NCI-H226 (cell line): ENCODE measurements at places on chromosomes 5 and 9.

DNA sequence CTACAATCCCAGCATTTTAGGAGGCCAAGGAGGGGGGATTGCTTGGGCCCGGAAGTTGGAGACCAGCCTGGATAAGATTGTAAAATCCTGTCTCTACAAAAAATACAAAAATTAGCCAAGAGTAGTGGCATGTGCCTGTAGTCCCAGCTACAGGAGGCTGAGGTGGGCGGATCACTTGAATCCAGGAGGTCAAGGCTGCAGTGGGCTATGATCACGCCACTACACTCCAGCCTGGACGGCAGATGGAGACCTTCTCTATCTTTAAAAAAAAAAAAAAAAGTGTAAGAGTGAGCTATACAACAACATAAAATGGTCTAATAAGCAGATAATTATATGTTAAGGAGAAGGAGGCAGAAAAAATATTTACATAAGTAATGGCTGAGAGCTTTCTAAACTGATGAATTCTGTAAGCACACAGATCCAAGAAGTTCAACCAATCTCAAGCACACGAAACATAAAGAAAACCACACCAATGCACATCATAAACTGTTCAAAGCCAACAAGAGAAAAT, 23.0 kb downstream of the CDC14B start:
- no peak for DNase-seq

DNA sequence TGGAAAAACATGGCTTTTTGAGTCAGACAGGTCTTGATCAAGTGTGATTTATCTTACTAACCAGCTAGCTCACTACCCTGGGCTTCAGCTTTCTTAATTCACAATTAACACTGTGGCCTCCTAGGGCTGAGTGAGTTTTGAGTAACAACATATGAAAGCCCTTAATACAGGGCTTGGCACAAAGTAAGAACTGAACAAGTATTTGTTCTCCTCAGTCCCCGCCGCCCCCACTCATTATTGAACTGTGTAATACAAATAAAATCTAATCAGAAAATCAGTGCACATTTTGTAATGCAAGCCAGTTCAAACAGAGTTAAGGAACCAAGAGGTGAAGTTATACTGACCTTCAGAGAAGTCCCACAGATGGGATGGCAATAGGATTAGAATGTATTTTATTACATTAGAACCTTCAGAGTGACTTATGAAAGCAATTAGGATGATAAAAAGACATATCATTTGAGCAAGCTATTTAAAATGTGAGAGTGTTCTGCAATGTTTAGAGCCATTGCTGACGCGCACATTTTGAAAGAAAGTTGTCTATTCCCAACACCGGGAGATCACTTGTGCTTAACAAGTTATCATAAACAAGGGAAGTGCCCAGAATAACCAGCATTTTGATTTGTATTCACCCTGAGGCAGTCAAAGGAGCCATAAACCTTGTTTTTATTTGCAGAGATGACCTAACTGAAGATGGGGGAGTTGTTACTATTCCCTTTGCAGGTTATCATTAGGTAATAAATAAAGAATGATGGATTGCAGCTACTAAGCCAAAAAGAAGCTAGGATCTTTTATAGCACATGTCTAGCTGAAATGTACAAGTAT, 19.4 kb downstream of the ADAMTS16 start:
- DNase-seq = peak; percentile 44

- no peak for DNase-seq
Observed at GRCh38 chr5:95985249-95985648, 23.6 kb upstream of the ELL2 start.

GRCh38 chr5:132221781-132222648, 5.6 kb downstream of the P4HA2 start:
- peak; percentile 24 for DNase-seq

- no peak for DNase-seq
Observed at GRCh38 chr5:107254214-107254901, 416.4 kb downstream of the EFNA5 start.

DNA sequence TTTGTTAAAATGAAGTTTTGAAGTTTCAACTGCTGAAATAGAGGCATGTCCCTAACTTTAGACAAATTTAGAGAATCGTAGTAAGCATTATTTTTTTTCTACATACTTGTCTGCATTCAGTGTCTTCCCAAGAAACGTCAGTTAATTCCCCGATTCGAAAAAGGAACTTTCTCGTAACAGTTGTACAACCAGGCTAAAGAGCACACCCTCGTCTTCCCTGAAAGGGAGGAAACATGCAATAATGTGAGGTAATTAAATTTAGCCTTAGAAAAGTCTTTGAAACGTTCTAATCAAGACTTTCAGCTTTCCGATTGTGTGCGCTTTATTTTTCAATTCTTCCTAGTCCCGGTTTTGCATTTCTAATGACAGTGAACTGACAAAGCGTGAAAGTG, 374 bp upstream of the SLC1A3 start:
- DNase-seq = no peak

GRCh38 chr9:126383406-126384046, 56.9 kb downstream of the MVB12B start:
- no peak for DNase-seq

GRCh38 chr5:179346875-179347274, 1.6 kb upstream of the ADAMTS2 start:
- DNase-seq = no peak

DNA sequence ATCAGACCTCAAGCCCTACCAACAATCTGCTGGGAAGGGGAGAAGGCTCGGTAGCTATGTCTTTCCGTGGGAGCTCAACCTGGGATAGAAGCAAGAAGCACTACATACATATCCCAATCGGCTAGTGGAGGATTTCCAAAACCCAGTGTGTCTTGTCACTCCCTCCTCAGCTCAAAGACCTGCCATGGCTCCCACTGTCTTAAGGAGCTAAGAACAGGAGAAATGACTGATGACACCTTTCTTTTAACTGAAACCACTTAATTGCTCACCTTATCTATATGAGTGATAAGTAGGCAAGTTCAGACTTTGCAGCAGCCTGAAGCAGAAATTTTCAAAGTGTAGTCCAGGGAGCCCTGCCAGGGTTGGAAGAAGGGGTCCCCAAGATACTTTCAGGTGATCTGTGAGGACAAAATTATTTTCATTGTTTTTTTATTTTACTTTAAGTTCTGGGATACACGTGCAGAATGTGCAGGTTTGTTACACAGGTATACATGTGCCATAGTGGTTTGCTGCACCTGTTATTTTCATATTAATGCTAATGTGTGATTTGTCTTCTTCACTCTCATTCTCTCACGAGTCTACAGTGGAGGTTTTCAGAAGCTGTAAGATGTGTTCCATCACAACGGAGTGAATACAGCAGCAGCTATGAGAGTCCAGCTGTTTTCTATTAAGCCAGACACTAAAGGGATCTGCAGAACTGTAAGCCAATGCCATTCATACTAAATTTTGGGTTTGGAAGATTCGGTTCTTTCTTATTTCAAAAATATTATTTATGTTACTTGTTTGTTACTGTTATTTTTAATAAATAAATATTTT, 41.4 kb downstream of the PAX5 start:
- DNase-seq = no peak

GRCh38 chr5:5666369-5666768, 243.9 kb downstream of the ICE1 start:
- no peak for DNase-seq

DNA sequence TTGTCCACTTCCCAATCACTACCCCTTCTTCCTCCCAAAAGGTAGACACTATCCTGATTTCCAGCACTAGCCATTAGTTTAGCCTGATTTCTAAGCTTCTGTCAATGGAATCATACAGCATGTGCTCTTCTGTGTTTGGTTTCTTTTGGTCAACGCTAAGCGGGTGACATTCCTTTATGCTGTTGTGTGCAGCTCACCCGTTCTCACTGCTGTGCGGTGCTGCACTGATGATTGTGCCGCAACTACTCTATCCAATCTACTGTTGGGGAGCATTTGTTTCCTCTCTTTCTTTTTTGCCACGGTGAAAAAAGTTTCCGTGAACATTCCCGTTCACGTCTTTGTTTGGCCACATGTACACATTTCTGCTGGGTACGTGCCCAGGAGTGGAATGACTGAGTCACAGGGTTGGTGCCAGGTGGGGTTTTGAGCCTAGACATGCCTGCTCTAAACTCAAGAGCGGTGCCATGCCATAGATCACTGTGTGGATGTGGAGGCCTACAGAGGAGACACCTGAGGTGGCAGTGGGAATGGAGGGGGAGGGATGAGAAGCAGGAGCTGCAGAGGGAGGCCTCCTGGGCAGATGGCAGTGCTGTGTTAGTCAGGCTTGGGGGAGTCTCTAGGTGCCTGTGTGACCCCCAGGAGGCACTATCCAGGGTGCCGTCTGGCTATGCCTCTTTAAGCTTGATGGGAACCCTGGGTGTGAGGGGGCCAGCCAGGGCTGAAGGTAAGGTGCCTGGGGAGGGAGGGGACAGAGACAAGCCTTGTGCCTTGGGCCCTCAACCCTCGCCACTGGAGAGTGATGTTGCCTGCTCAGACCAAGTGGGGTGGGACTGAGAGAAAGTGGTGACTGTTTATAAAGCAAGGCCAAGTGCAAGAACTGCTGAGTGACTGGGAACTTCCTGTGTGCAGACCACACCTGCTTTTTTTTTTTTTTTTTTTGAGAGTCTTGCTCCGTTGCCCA, 11.4 kb upstream of the ANKRD33B start:
- no peak for DNase-seq

GRCh38 chr5:15692706-15693381, 192.9 kb downstream of the FBXL7 start:
- DNase-seq = peak; percentile 45

DNA sequence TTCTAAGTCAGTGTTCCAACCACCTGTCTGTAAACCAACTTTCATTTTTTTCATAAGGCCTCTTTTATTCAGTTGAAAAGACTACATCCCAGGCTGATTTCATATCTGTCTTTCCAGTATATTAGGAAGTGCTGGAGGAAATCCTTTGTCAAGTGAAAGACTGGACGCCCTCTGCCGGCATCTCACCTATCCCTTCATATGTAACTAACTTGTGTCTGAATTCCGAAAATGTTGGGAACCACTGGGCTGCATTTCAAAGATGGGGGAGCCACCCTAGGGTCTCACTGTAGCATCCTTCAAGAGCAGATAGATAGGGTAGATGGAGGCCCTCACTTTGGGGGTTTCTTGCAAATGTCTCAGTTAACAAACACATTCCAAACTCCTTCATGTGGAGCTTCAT, 569.8 kb downstream of the CTNND2 start:
- DNase-seq = no peak
